BE2C (cell line): ENCODE measurements at places on chromosomes 4 and X.

DNA sequence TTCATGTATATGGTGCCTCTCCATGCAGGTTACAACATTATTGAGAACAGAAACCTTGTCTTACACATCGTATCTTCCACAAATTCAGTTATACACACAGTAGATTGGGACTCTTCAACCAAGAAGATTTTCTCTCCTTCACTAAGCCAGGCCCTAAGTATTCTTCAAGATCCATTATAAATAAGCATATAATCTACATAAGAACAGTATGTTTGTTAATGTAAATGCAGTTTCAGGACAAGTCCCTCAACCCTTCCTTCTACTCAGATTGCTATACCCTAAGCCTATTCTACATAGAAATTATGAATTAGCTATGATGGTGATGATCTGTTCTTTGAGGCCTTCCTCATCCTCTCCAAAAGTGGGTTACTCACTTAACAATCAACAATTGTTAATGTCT, 41.2 kb downstream of the COL4A6 start:
- no peak for DNase-seq

GRCh38 chr4:16250661-16251365, 24.5 kb upstream of the TAPT1 start:
- no peak for DNase-seq

DNA sequence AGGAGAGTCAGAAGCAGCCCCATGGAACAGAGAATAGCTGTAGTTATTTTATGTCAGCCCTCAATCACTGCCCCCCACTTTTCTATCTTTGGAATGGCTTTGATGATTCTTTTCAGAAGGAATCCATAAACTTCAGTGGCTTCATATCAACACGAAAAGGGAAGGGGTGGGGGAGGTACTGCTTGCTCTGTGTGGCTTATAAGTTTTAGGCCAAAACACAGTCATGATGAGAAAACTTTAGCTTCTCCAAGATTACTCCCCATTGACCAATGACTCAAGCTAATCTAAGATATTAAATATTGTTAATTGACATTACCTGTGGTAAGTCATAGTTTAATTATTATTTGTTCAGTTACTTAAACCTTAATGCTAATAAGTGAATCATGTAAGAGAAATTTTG, 669.6 kb upstream of the FAM241A start:
- no peak for DNase-seq

GRCh38 chr4:8090744-8091301, 67.8 kb downstream of the ABLIM2 start:
- no peak for DNase-seq

- no peak for DNase-seq
These were observed 136.7 kb upstream of the C1QTNF7 start for GRCh38 chr4:15291122-15291521.

DNA sequence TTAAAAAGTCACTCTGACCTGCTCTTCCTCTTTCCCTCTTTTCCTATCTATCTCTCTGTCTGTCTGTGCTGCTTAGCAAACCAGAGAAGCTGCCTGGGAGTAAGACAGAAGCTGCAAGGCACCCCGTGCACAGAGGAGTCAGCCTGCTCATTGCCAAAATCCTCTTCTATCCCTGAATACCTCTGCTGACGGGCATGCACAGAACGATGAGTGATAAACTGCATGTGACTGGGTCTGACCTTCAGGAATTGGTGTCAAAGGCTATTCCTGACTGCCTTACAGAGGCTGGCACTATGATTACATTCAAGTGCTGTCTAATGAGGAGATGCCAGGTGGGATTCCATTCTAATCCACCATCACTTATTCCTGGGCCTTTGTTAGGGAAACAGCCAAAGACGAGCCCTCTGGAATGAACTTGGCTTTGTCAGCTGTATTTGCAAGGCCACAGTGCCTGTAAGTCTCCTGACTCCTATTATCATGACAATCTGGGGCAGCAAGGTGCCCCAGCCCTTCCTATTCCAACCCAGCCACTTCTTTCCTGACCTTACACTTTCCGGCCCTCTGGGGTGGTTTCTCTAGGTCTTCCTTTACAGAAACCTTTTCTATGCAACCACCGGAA, 45.4 kb upstream of the CTAG2 start:
- no peak for DNase-seq

GRCh38 chrX:100717363-100717762, 14.6 kb downstream of the SYTL4 start:
- DNase-seq, result no peak

DNA sequence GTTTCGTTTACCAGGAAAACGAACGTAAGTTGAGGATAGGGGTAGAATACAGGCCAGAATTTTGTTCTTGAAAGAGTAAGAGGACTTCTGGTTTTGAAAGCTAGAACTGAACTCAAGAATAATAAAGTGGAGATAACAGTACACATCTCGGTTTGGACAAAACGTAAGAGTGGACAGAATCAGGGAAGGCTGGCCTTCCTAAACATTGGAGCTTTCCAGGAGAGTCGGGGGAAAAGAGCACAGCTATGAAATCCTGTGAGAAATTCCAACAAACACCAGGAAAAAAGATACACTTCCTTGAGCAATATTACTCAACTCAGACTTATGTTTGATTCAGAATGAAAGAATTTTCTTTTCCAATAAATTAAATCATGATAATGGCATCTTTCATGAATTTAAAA, 1.2 kb downstream of the CTSO start:
- no peak for DNase-seq

- no peak for DNase-seq
These were observed 61.7 kb downstream of the HADH start for GRCh38 chr4:108051343-108051742.

DNA sequence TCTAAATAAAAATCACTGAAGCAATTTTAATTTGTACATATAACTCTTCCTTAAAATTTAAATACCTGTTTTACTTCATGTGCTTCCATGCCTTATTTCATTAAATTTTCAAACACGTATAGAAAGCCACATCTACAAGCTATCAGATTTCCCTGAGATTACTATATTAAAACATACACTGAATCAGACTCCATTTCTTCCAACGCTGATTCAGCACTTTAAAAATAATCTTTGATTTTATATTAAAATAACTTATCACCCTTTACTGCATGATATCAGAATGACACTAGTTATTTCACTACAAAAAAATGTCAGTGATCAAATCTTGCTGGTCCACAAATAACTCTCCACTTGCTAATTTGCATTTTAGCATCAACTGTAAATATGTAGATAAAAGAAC, 550.8 kb downstream of the IL1RAPL1 start:
- no peak for DNase-seq

DNA sequence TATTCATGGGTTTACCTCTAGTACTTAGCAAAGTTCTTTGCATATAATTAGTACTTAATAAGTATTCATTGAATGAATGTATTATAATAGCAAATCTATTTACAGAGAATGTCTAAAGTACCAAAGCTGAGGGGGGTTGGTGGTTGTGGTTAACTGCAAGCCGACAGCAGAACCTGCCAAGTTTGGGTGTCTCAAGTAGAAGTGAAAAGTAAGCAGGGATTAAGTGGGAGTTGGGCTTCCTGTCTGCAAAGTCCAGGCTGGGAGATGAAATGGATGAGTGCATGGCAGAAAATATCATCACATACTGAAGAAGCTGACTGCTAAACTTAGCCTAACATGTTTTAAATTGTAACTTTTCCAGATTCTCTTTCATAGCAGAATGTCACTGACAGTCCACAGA, 169.6 kb downstream of the CAMK2D start:
- no peak for DNase-seq

DNA sequence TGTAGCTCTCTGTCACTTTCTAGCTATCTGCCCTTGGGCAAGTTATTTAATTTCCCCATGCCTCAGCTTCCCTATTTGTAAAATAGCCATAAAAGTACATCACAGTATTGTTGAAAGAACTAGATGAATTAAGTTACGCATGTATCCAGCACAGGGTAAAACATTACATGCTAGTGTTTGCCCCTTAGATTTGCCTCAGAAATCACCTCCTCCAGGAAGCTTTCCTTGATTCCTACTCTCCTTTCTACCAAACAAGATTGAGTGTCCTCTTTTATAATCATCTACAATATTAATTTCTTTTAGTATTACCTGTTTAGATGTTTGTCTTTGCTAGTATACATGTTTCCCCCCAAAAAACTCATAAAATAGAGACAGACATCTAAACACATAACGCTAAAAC, 369.5 kb downstream of the GBA3 start:
- no peak for DNase-seq

GRCh38 chrX:24243188-24243587, 70.7 kb downstream of the SUPT20HL2 start:
- DNase-seq, result no peak

DNA sequence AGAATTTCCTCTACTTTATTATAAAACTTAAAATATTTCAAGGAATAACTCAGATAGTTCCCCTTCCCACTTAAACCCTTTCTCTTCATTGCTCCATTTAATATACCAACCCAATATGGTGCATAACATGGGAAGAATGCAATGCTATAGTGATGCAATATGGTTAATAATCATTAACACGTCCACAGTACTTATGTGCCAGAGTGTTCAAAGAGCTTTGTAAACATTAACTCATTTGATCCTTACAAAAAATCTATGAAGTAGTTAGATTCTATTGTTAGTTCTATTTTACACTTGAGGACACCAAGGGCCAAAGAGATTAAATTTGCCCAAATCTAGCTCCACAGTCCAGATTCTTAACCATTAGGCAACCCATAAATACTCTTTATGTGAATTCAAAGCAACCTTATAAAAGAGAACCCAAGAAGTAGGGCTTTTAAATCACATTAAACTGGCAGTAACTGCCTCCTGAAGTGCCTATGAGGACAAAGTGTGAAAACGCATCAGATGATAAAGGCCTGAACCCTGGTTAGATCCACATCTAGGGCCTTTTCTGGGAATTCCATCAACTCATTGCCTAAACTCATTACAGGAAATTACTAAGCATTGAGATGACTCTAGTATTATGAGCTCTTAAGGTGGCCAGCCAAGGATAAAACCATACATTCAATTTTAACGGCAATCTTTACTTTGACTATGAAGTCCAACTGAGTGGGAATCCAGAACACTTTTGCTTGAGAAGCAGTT, 94.3 kb downstream of the AREG start:
- no peak for DNase-seq

- DNase-seq, result no peak
These were observed 69.6 kb downstream of the SPRY1 start for GRCh38 chr4:123466080-123466785.

DNA sequence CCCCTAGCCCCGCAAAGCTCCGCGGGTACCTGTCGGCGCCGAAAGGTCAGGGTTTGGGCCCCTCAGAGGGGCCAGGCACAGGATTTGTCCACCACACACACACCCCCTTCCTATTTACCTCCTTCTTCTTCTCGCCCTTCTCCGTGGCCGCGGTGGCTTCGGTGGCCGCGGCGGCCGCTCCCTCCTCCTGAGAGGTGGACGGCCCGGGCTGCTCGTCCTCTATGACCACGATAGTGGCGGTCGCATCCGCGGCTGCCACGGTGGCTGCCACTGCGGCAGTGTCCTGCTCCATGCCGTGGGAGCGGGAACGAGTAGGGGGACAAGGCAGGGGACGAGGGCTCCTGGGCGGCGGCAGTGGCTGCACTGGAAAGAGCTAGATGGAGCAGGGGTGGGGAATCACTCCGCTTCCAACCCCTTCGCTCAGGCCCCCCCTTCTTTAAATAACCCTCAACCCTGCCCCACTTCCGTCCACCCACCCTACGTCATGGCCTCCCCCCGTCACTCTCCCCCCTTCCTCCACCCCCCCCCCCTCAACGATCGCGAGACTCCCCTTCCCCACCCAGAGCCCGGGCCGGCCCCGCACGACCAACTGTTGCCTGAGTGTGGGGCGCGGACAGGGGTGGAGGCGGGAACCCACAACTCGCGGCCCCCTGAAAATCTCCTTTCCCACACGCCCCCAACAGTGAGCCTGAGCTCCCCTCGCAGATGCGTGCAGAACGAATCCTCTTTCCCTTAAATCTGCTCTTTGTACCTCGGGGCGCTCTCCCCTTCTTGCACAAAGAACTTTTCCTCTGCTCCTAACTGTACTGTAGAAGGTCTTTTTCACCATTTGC, at the start of gene SMARCA1:
SMARCA1 (minus strand) TSS at position 412 of the 833 bp plus-strand sequence; CDS start at position 292, 120 bp downstream.
- DNase-seq, result peak; percentile 46

DNA sequence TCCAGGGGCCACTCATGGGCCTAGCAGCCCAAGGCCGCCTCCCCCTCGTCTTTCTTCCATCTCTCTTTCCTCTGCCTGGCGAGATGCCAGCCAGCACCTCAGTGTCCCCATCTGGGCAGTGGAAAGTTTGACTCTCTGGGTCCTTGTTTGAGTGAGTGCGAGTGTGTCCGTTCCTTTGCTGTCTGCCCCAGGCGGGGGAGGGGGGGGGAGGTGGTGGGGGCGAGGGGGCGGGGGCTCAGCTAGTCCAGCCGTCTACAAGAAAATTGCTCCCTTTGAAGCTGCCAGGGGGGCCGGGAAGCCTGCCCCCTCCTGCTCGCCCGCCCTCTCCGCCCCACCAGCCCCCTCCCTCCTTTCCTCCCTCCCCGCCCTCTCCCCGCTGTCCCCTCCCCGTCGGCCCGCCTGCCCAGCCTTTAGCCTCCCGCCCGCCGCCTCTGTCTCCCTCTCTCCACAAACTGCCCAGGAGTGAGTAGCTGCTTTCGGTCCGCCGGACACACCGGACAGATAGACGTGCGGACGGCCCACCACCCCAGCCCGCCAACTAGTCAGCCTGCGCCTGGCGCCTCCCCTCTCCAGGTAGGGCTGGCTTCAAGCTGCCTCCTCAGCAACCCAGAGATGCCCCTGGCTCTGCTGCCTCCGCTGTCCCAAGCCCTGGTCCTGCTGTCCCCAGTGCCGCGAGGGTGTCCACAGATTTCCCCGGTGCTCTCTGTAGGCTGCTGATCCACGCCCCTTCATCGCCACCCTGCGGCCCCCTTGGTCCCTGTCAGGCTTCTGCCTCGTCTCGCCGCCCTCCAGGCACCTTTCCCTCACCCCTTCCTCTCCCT, at the start of gene BGN:
BGN (plus strand) TSS at position 440 of the 821 bp plus-strand sequence. CDS start 9,652 bp downstream, outside the sequence.
- peak; percentile 80 for DNase-seq

- no peak for DNase-seq
These were observed 358.4 kb downstream of the GLUD2 start for GRCh38 chrX:121405826-121406225.

DNA sequence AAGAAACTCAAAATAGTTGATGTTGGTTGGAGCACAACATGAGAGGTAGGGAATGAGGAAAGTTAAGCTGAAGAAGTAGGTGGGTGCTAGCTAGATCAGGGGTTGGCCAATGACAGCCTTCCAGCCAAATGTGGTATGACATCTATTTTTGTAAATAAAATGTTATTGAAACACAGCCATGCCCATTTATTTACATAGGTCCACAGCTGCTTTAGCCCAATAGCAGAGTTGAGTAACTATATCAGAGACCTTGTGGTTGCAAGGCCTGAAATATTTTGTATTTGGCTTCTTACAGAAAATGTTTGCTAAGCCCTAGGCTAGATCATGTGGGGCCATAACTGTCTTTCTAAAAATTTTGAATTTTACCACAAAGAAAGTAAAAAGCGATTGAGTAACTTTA, 234.9 kb upstream of the CTSO start:
- no peak for DNase-seq

- no peak for DNase-seq
These were observed 18.4 kb upstream of the ANAPC4 start for GRCh38 chr4:25358515-25359275.

- DNase-seq, result peak; percentile 3
These were observed 105.0 kb downstream of the HMX1 start for GRCh38 chr4:8766610-8767009.
